Esophagus muscularis mucosa (tissue), 4 donors: ENCODE measurements at places on chromosomes 1 and 21.

DNA sequence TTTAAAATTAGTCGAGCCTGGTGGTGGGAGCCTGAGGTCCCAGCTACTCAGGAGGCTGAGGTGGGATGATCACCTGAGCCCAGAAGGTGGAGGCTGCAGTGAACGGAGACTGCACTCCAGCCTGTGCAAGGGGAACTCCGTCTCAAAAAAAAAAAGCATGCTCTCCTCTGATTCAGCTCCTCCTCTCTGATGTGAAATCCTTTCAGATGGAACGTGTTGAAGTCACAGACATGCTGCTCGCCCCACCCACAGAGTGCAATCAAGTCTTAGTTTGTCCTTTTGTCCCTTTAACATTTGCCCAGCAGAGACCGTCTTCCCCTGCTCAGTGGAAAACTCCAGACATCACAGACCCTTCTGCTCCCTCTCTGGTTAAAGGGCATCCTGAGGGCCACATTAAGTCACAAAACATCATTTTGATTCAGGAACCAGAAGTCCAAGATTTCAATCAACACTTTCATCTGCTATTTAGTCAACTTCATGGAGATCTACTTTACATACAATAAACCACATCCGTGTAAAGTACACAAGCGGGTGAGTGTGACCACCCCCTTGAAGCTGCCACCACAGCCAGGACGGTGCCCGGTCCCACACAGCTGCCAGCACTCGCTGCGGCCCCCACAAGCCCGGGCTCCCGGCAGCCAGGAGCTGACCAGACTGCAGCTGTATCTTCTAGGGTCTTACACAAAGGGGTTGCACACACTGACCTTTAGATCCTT is 18.9 kb upstream of the RNF223 start:
- no peak for DNase-seq

GRCh38 chr1:192844360-192844759 is 35.5 kb downstream of the RGS2 start:
- no peak for DNase-seq

GRCh38 chr21:43611598-43612369 is 47.5 kb downstream of the HSF2BP start:
- DNase-seq: no peak

DNA sequence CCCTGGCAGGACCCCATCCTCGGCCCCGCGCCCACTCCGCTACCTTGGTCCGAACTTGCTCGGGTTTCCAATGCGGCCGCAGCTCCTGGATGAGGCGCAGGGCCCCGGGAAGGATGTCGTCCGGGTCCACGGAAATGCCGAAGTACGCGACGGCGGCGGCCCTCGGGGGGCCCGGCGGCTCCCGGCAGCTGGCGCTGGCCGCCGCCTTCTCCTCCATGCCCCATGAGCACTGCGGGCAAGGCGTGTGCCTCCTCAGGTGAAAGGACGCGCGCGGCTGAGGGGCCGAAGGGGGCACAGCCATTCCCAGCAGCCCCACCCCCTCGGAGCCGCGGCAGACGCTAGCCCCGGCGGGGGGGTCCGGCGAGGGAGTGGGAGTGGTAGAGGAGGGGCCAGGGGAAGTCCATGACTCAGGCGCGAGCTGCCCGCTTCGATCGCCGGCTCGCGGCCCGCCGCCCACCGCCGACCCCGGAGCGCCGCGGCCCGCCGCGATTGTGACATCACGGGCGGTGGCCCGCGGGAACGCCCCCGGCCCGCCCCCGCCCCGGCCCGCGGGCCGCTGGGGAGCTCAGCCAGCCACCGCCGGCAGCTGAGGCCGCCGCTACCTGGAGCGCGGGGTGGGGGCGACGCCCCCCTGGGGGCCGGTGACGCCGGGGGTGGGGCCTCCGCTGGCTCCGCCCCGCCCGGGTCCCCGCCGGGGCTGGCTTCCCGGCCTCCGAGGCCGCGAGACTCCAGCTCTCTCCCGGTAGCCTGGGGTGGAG is at the start of gene ETNK2:
Gene ETNK2 (minus strand): TSS at position 493 of the 758 bp plus-strand sequence. CDS start 192 bp downstream, at position 301.
- DNase-seq: no peak

DNA sequence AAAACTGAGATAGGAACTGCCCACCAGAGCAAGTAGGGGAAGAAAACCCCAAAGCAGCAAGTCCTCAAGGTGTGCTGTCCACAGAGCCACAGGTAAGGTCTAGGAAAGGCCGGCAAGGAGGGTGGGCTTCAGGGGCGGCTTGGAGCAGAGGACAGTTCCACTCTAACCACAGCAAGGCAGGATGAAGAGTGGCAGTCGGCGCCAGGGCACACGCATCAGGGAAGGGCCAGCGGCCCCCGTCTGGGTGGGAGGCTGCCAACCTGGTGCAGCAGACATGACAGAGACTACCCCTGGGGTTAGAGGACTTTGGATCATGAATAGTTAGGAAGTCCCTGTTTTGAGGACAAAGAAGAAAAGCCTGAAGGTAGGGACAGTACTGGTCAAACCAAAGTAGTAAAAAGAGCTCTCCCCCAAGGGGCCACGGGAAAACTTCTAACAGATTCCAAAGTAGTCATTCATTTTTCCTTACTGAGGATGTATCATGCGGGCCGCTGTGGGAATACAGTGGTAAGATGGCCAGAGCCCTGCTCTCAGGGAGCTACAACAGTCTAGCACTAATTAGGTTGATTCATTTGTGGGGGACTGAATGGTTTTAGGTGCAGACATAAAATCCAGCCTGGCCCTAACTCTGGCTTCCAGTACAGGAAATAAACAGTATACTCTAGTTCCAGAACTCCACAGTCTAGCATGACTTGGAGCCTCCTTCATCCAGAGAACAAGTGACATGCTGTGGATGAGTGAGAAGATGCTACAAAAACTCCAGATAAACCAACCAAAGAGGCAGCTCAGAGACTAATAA is 3.5 kb upstream of the RAP1GAP start:
- DNase-seq: no peak

- DNase-seq: no peak
Observed at GRCh38 chr1:229440851-229441537, 7.1 kb upstream of the ACTA1 start.
